ENCODE measurements at places on chromosomes 7 and 10.

GRCh38 chr10:37263304-37263703 lies 137.9 kb downstream of the ANKRD30A start:
- no peak for DNase-seq

GRCh38 chr10:86979977-86980448 lies 11.7 kb downstream of the ADIRF start:
- no peak for DNase-seq

DNA sequence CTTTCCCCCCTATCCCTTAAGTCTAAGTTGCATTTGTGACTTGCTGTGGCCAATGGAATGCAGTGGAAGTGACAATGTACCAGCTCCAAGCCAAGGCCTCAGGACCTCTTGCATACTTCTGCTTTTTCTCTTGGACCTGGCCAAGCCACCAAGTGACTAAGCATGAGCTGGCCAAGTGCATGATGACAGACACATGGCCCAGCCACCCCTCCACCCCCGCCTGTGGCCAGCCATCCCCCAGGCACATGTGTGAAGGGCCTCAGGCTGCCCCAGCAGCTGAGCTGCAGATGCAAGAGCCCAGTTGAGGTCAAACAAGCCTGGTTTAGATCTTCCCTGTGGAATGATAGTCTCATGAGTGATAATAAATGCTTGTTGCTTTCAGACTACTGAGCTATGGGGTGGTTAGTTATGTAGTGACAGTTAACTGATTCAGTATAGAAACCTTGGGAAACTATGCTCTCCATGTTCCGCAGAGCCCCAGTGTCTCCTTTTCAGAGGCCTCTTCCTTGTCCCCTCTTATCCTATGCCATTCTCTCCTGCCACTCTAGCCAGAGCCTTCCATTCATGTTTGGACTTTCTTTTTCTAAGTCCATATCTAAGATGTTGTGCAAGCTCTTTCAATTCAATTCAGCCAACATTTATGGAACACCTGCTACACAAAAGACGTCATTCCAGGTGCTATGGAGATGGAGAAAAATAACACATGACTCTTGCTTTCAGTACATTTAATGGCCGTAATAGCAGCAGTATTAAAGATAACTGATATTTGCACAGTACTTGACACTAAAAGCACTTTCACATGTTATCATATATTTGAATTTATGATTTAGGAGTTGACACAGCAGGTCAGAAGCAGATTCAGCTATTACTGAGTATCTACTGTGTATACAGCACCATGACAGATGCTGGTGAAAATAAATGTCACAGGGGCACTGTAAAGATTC lies 55.5 kb upstream of the LOXL4 start:
- no peak for DNase-seq

GRCh38 chr10:68561865-68562649 lies 1.9 kb downstream of the TET1 start:
- DNase-seq, result peak; percentile 58

DNA sequence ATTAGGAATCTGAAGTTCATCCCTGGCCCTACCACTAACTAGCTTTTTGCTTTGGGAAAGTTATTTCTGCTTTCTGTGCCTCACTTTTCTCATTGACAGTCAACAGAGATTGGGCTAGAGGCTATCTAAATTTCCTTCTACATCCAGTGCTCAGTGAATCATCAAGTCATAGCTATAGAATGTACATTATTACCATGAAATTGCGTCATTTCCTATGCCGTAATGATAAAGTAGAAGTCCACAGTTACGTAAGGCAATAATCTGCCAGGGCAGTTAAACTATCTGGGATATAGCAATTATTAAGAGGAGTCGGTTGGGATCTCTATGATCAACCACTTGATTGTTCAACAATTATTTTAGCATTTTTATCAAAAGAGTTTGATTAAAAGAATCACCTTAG lies 64.4 kb downstream of the ITGB8 start:
- no peak for DNase-seq

- no peak for DNase-seq
Measured at GRCh38 chr10:21995557-21995956, 8.0 kb downstream of the DNAJC1 start.

GRCh38 chr7:155450970-155451801 lies 6.7 kb upstream of the EN2 start:
- DNase-seq, result no peak

DNA sequence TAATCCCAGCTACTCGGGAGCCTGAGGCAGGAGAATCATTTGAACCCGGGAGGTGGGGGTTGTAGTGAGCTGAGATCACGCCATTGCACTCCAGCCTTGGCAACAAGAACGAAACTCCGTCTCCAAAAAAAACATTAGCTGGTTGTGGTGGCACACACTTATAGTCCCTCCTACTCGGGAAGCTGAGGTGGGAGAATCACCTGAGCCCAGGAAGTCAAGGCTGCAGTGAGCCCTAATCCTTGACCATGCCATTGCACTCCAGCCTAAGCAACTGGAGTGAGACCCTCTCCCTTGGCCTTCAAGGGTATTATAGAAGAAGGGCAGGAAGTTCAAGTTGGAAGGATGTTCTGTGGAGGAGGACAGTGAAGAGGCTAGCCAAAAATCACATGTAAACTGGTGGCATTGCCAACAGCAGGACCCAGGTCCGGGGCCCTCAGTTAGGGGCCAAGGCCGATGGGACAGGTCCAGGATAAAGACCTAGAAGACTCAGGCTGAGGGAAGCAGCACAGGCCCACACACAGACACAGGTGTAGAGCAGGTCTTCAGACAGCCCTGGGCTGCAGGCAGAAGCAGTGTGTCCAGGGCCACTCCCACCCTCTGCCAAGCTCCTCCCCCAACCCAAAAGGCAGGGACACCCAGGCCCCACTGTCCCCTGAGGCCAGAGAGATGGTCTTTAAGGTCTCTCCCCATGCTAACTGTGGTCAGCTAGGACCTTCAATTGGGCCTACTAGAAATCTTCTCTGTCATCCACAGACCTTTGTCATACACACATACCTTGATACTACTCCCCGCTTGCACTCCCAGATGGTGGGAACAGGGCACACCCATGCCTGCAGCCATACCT lies 8.4 kb upstream of the SAMD8 start:
- DNase-seq, result no peak

DNA sequence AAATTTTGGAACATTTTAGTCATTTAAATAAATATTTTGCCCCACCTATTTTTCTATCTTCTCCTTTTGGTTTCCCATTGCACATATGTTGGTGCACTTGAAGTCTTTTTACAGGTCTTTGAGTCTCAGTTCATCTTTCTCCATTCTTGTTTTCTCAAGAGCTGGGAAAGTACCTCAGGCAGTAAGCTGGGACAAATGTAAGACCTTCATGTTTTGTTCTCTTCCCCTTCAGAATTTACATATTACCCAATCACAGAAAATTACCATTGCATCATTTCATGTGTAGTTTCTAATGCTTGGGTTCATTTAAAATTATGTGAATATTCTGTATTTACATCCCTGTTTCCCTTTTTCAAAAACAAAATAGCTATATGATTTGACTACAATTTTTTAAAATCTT lies 1150.0 kb upstream of the POT1 start:
- no peak for DNase-seq

DNA sequence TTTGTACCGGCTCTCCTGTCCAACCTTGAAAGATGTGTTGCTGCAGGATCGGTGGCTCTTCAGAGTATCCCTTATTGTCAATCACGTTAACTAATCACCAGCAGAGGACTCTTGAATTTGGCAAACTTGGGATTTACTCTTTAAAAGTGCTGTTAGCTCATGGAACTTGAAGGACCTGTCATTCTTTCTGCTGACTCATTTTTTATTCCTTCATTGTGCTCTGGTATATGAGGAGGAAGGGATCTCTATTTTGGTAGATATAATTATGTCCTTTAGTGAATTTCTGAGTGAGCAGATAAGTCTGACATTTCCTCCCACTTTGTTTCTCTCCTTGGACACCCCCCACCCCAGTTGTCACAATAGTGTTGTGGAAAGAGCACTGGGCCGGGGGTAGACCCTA lies 175.1 kb upstream of the HDAC9 start:
- DNase-seq, result no peak

DNA sequence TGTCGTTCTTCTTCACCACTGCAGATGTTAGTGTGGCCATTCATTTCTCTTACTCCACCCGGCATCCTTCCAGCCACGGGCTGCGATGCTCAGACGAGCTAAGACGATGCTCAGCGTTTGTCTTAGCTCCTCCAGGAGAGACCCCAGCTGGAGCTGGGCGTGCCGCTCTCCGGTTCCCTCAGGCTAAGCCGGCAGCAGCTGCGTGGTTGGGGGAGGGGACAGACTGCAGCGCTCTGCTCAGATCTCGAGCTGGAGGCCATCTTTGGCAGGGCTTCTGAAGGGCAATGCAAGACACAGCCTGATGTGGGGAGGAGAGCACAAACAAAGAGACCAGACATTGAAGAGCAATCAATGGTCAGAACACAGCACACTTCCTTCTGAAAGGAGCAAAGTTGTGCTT lies 4.8 kb downstream of the INA start:
- no peak for DNase-seq

DNA sequence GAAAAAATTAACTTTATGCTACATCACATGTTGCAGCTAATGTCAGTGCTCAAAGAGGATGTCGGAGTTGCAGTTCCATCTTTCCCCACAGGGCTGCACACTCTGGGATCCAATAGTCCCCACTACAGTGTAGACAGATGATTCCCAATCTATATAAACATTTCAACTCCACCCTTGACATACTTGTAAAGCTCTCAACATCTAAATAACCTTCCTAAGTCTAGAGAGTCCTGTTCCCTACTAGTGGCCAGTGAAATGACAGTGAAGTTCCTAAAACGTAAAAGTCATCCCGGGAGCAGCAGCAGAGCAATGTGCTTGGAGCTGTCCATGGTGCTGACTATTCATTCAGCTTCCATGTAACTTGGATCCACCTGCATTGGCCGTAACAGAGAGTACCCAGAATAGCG lies 145.1 kb downstream of the GRM8 start:
- DNase-seq, result no peak

DNA sequence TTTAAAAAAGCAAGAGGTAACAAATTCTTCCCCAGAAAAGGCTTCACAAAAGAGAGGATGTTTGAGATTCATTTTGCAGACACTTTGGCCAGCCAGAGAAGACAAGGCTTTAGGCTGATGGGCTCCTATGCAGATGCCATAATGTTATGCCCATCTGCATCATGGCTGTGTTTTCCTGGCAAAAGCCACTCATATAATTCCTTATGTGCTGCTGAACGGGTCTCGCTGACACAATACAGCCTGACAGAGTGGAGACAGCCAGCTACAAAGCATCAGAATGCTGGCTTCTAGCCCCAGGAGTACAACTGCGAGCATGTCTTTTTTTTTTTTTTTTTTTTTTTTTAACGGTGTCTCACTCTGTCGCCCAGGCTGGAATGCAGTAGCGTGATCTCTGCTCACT lies 1157.4 kb upstream of the AUTS2 start:
- DNase-seq, result no peak

- no peak for DNase-seq
Measured at GRCh38 chr7:117937049-117937752, 64.0 kb upstream of the CTTNBP2 start.

DNA sequence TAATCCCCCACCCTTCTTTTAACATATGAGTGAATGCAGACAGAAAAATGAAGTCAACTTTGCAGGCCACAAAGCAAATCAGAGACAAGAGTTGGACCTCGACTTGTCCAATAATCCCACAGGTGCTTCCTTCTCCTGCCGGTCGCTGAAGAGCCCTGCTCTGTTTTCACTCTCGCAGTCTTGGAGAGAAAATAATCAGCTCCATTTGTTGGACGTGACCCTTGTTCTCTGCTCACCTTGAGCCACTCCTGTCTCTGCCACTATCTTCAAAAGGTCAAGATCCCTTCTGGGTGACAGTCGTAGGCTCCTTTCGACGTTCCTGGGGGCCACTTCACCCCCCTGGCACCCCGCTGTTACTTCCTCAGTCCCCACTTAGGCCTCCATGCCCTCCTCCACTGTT lies 2.8 kb upstream of the KLF6 start:
- DNase-seq, result peak; percentile 38

DNA sequence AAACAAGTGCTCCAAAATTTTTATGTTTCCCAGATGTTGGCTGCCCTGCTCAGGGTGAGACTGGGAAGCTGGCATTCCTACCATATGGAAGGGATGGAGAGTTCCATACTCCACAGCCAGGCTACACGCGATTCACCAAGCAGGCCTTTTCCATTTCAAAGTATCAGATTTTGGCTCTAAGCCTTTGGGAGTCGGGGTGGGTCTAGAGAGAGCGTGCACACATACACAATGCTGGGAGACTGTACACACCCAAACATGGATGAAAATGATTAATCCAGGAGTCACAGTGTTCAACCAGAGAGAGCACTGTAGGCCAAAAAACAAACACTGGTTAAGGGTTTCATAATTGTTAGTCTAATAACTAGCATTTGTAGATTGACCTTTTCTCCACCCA lies 295.0 kb downstream of the BICC1 start:
- DNase-seq, result no peak

GRCh38 chr10:129971381-129972144 lies 7.5 kb upstream of the EBF3 start:
- peak; percentile 69 for DNase-seq

- DNase-seq, result no peak
Measured at GRCh38 chr7:80833289-80834268, 85.3 kb downstream of the SEMA3C start.

DNA sequence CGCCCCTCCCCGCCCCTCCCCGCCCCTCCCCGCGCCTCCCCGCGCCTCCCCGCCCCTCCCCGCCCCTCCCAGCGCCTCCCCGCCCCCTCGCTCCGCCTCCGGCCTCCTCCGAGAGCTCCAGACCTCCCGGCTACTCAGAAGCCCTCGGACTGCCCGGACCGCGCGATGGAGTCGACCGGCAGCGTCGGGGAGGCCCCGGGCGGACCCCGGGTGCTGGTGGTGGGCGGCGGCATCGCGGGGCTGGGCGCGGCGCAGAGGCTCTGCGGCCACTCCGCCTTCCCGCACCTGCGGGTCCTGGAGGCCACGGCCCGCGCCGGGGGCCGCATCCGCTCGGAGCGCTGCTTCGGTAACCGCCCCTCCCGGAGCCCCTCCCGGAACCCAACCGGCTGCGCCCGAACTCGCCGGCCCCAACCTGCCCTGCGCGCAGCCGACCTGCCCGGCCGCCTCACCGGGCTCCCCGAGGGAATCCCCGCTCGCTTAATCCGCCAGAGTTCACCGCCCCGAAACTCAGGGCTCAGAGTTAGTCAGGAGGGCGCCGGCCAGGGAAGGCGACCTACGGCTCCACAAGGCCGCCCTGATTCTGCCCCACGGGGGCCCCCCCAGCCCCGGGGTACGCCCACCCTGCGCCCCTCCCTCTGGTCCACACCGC lies at the start of gene PAOX:
TSS of gene PAOX (plus strand) at position 111 of the 649 bp plus-strand sequence. CDS start at position 166, 55 bp downstream.
- peak; percentile 88 for DNase-seq

DNA sequence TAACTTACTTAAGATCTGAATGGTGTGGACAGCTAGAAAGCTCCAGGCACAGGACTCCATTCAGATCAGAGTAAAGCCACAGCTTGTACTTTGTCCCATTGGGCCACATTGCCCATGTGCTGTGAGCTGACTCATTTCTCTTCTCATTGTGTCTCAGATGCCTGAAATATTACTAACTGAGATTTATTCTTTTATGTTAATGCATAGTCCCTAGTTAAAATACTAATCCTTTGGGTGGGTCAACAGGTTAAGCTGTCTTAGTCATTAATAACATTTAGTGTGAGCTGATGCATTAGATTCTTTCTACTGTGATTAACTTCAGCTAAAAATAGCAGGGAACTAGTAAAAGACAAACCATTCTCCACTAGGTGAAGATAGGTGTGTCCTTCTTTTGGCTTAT lies 104.7 kb upstream of the ARMC3 start:
- no peak for DNase-seq

- no peak for DNase-seq
Measured at GRCh38 chr7:124029396-124030188, 3.3 kb downstream of the TMEM229A start.
